ENCODE measurements at places on chromosomes 2 and 18.

- DNase-seq, result no peak
Observed at GRCh38 chr2:96329456-96329855, 4.3 kb downstream of the ITPRIPL1 start.

DNA sequence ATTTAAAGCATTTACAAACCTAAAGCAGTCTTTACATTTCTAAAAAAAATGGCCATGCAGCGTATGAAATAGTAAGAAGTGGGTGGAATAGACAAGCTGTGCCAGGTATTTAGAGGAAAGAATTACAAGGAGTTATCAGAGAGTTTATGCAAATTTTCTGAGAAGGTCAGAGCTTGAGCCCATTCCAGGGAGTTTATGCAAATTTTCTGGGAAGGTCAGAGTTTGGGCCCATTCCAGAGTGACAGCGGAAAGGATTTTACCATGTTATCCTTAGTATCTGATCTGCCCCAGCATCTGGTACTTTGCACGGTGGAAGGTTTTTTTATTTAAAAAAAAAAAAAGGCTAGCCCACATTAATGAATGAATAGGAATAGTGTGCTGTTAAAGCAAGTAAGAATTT lies 1.4 kb upstream of the DOK6 start:
- no peak for DNase-seq

DNA sequence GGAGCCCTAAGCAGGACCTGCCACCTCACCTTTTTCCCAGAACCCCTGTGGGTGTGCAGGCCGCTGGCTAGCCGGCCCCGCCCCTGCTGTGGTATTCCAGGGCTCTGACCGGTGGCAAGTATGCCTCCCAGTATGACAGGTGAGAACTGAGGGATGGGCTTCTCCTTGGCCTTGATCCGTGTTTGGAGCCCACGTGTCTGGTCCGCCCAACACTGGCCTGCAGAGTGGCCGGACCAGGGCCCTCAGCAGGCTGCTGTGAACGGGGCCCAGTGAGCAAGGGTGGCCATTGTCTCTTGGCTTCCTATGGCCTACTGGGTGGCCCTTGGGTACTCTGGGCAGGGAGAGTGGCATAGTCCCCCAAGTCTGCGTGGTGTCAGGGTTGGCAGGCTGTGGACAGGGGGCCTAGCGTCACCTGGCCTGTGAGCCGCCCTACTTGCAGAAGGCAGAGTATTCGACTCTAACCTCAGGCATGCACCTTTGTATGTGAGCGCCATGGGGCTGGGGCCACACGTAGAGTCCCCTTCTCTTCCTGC lies 1.8 kb downstream of the RNPEPL1 start:
- no peak for DNase-seq

DNA sequence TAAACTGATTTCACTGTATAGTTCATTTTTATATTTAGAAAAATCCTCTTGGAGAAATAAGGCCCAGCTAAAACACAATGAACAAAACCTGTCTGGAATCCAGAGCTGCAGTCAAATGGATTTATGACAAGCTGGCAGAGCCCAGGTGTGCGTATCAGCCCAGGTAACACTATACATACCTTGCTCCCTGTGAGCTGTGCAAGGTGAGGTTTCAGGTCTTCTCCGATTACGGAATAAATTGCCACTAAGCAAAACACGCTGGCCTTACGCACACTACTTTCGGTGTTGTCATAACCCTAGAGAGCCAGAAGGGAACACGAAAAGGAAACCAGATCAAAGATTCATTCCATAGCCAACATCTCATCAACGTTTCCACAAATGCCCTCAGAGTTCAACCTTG lies 61.9 kb upstream of the TFCP2L1 start:
- no peak for DNase-seq

GRCh38 chr2:33909945-33910695 lies 311.0 kb upstream of the FAM98A start:
- DNase-seq, result no peak

Data from stimulated activated CD8-positive, alpha-beta memory T cell treated with anti-CD3 and anti-CD28 coated beads, Interleukin-4, amount 100 ng/mL, for 1 hour (primary cell).